ENCODE measurements at places on chromosomes 6 and 20. TPM values are rescaled to one million over a fixed set of nuclear protein-coding genes. Genes with fewer than 3 reads are reported as not detected.

- DNase-seq, result no peak
These were observed 34.0 kb downstream of the CNKSR3 start for GRCh38 chr6:154476494-154476893.

DNA sequence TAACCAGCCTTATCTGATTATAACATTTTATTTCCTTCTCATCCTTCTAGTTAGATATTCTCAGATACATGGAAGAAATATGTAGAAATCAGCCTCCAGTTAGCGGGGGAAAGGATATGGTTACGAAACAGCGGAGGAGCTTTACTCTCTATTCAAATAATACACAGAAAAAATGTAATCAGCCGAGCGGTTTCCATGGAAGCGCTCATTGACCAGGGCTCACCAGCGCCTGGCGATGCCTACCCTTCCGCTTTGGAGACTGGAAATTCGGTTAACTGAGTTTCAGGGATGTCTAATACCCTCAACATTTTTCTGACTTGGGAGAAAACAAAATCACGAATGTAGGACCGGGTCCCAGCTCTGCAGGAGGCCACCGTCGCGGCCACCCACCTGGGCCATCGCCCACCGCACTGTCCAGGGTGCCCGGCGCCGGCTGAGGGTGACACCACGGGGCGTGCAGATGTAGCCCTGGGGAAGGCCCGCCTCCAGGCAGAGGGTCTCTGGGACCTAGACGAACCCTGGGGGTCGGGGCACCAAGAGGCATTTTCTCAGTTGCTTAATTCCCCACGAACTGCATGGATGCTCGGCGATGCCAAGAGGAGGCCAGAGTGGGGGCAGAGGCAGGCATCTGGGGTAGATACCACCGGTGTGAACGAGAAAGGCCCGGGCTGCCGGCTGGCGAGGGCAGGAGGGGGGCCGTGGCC lies 1.7 kb downstream of the PRR18 start:
- no peak for DNase-seq

- no peak for DNase-seq
These were observed 1.4 kb upstream of the ULBP3 start for GRCh38 chr6:150070236-150070818.

DNA sequence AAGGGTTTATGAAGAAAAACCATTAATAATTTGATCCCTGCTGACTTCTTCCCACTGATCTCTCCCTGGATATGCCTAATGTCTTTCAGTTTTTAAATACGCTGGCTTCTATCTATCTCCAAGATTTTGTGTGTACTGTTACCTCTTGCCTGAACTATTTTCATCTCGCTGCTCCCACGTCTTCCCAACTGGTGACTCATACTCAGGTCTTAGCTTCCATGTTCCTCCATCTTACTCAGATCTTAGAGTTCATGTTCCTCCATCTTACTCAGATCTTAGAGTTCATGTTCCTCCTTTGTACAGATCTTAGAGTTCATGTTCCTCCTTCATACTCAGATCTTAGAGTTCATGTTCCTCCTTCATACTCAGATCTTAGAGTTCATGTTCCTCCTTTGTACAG lies 21.6 kb downstream of the GPR6 start:
- no peak for DNase-seq

DNA sequence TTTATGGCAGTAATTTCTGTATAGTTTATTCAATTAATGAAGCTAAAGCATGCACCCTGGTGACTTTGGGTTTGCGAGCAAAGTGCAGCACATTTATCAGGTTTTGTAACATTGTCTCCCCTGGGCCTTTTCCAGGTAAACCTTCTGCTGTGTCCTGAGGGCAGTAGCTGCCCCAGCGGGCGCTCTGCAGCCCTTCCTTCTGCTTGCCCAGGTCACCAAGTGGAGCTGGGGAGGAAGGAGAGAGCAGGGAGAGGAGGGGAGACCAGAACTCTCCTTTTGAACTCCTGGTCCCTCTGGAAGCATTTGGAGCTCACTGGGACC lies 145.6 kb downstream of the DLL1 start:
- DNase-seq, result no peak

DNA sequence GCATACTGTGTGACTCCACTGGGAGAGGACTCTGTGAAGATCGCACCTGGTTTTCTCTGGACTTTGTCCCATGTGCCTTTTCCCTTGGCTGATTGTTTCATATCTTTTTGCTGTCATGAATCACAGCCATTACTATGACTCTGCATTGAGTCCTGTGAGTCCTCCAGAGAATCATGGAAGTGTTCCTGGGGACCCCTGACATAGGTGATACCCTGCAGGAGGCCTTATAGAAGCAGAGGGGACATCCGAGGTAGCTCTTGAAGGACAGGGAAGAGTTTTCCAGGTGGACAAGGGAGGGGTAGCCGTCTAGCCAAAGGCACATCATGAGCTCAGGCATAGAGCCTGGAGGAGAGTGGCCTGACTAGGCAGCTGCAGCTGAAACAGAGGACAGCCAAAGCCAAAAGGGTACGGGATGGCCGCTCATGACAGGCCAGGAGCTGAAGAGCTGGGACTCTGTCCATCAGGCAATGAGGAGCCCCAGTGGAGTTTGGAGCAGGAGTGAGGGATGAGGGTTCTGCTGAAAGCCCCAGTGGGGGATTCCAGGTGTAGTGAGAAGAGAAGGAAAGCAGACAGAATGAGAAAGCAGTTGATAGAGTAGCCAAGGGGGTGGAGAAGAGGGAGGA lies 86.6 kb upstream of the TOX2 start:
- no peak for DNase-seq

DNA sequence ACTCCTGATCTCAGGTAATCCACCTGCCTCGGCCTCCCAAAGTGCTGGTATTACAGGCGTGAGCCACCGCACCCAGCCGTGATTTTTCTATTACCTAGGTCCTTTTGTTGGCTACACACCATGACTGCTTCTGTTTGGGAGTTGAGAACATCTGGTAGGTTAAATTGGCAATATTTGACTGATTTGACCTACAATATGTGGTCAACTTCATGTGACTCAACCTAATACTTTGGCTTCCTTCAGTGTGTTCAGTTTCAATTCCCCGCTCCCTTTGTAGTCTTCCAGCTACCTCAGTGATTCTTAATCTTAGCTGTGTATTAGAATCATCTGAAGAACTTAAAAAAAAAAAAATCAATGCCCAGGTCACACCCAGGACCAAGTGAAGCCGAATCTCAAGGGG lies 47.4 kb downstream of the MYB start:
- DNase-seq, result no peak

GRCh38 chr6:132207991-132208390 lies 193.3 kb downstream of the MOXD1 start:
- DNase-seq, result no peak

DNA sequence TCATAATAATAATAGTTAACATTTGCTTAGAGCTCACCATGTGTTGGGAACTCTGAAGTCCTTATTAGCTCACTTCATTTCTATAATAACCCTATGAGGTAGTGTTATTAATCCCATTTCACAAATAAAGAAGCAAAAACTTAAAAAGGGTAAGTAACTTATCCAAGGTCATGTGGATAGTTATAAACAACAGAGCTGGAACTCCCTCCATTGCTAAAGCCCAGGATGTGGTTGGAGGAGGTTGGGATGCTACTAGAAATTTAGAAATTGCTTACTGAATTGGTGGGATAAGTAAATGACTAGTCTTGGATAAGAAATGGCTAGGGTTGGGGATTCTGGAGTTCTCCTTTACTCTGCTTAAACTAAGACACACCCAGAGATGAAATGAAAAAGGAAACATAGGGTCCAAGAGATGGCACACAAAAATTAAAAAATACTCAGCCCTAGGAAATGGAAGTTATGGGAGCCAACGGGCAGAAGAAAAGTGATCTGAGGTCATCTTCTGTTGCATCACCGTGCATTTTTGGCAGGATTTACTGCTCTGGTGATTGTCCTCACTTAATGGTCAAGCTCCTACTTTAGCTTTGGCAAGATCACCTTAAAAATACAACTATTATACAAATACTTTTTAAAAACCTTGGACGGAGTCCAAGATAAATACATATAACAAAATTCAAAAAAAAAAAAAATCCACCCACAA lies 7.7 kb upstream of the CLIC5 start:
- no peak for DNase-seq

GRCh38 chr6:394641-395289 lies 3.2 kb downstream of the IRF4 start:
- DNase-seq, result no peak

- DNase-seq, result peak; percentile 58
These were observed 17.0 kb downstream of the GPX5 start for GRCh38 chr6:28542440-28543296.

Gene SDHAF4
- 10.2 TPM for total RNA-seq

Gene CDSN
- not detected for total RNA-seq

Gene EIF6
- total RNA-seq, result 172 TPM

Gene TREM2
- total RNA-seq, result not detected

Gene ZNF311
- total RNA-seq, result 1.0 TPM
